ENCODE measurements at places on chromosomes 5 and 9. TPM values are rescaled to one million over a fixed set of nuclear protein-coding genes. Genes with fewer than 3 reads are reported as not detected.
A peak's percentile ranks its signal among the peaks of the same experiment; 100 is the strongest.

GRCh38 chr5:109410389-109411148, 795 bp upstream of the PJA2 start:
- DNase-seq: peak; percentile 92

Gene GOLGA2
- 123 TPM for total RNA-seq

DNA sequence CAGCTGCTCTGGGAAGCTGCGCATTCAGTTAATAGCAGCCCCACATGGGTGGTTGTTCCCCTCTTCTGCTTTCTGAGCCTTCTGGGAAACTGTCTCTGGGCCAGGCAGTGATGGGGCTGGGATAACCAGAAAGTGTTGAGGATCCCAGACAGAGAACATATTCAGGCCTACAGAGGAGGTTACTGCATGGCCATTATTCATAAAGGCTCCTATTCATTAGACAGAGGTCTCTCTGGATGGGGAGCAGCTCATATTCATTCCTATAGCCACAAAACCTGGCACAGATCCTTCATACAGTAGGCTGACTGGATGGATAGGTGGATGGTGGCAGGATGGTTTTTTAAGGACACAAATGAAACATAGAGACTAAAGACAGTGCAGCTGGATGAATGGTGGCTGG, 76.3 kb downstream of the HSPA4 start:
- peak; percentile 5 for DNase-seq

Gene IL3
- not detected for total RNA-seq

- no peak for DNase-seq
Measured at GRCh38 chr5:88683506-88684135, 199.4 kb downstream of the MEF2C start.

GRCh38 chr9:120351106-120351505, 228.9 kb downstream of the CDK5RAP2 start:
- DNase-seq: no peak

Gene CFAP90
- 0.14 TPM for total RNA-seq

Gene MAP1B
- total RNA-seq: 437 TPM

DNA sequence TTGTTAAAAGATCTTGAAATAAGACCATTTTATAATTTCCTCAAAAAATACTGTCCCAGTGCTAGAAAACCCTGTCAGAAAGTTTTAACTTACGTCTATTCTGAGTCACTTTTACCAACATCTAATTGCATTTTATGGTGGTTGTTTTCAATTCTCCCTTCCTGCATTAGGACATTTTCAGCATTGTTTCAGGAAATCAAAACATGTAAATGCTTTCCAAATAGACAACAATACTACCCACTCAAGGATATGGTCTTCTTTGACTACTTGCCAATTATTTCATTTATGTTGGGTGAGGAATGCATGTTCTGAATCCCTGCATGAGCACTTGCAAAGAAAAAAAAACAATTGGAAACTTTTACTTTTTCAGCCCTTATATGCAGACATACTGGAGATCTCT, 284.6 kb upstream of the PDE4D start:
- DNase-seq: no peak

Gene SPINK13
- total RNA-seq: not detected

DNA sequence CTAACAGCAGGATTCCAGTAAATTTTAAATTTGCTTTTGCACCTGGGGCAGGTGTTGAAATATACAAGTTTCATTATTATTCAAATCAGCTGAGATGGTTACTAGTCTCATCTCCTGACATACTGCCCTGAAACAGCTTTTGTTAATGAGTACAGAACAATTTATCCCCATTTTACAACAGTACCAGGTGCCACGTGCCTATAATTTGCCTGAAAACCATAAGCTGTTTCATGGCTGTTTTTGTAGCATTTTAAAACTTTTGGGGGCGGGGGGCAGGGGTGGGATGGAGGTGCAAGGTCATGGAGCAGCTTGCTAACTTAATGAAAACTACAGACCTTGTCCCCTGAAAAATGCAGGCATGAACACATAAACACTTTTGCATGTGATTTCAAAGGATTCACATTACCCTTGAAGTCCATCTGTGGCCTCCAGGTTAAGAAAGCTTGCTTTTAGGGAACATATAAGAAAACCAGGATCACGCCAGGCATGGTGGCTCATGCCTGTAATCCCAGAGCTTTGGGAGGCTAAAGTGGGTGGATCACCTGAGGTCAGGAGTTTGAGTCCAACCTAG, 42.1 kb downstream of the TIMD4 start:
- DNase-seq: no peak

DNA sequence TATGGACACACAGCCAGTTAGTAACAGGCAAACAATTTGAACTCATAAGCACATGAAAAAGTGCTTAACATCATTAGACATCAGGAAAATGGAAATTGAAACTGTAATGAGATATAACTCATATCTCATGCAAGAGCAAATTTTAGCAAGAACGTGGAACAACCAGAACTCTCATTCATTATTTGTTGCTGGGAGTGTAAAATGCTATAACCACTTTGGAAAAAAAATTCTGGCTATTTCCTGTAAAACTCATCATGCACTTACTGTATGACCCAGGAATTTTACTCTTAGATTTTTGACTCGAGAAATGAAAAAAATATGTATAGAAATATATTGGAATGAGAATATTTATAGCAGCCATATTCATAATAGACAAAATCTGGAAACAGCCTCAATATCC, 205.7 kb upstream of the PUM3 start:
- no peak for DNase-seq

DNA sequence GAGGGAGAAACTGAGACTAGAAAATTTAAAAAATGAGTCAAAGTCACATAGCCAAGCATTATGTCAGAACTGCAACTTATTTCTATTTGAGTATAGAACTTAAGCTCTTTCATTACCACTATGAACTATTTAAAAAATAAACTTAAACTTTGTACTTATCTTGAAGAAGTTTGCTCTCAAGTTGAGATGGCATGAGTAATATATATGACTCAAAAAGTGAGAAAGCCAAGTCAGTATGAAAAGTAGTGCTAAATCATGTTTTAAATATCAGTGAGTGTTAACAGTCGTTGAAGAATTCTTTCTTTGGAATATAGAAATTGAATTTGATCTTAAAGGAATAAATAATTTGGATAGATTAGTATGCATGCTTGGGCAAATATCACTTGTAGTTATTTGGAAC, 36.3 kb upstream of the CDH10 start:
- no peak for DNase-seq

Gene TRIP13
- total RNA-seq: 1.6 TPM

DNA sequence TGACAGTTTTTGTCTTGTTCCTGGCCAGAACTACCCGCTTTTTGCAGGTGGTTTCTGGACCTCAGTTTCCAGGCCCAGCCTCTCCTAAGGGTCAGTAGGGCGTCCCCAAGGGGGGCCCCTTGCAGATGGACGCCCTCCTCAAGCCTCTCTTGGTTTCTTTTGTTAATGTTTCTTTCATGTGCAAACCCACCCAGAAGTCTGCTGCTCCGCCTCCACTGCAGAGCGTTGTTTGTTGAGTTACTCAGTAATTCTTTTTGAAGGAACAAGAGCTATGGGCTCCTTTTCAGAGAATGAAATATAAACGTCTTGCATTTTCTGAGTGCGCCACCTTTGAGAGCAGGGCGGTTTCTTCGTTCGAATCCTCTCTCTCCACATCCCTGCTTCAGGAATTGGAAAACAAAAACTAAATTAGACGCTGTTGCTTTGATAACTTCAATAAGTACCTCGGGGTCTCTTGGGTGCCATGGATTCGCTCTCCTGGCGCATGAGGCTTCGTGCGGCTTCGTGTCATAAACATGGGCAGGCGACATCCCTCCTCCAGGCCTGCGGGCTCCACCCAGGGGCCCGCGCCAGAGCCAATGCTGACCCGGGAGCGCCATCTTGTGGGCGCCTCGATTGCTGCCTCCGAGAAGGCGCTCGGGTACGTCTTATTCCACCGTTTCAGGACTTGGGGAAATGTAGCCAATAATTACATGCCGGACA, 38.3 kb upstream of the CKMT2 start:
- DNase-seq: peak; percentile 93

Gene INSYN2B
- total RNA-seq: not detected

GRCh38 chr9:127015921-127016512, 101.4 kb downstream of the RALGPS1 start:
- DNase-seq: no peak

- no peak for DNase-seq
Measured at GRCh38 chr5:176667637-176668036, 20.4 kb downstream of the TSPAN17 start.

DNA sequence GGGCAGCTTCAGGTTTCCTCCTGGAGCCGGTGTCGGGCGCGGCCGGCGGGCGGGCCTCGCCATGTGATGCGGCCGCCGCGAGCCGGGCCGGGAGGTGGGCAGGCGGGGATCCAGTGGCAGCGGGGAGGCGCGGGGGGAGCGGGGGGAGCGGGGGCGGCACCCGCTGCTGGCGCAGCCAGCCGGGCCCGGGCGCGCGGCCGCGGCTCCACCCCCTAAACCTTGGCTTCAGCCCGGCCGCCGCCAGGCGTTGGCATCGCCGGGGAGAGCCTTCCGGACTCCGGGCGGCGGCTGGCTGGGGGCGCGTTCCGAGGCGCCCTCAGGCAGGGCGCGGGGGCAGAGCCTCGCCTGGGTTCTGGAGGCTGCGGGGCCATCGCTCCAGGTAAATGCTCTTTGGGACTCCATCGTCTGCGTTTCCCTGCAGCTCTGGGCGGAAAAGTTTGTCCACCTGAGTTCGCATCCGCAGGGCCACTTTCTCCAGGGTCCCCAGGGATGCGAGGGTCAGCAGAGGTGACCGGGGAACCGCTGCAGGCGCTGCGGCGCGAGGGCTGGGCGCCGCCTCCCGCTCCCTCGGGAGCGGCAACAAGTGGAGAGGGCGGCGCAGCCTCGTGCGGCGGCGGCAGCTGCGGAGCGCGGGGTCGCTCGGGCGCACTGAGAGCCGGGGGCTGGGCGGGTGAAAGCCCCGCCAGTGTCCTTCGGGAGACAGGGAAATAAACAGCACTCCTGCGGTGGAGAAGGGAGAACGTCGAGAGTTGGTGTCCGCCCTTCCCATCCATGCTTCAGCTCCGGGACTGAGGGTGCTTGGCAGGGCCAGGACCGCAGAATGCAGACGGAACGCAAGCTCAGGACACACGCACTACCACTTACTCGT, at the start of gene ARHGEF28:
ARHGEF28 (plus strand) TSS at position 253 of the 868 bp plus-strand sequence. CDS start 58,656 bp downstream, outside the sequence.
- DNase-seq: no peak

GRCh38 chr9:87850391-87850790, 32.3 kb upstream of the SPATA31E1 start:
- no peak for DNase-seq

DNA sequence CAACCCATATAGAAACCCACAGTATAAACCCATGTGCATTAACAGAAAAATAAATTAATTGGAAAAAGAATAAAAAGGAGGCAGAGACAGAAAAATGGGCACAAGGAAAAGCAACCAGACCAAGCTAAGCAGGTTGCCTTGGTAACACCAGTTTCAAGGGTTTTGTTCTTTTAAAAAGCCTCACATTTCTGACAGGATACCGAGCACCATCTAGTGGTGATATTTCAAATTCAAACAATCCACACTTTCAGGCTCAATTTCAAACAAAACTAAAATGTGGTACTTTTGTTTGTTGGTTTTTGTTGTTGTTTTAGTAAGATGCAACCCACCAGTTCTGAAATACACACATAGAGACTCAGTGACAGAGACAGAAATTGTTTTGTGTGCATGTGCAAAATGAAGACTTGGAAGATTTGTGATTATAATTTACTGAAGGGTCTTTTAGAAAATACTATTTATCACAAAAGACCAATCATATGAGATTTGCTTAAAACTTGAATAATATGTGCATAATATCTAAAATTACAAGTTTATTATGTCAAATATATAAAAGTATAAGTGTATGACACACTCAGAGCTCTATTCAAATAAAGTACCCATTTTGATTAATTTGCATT, 318.2 kb downstream of the SLCO4C1 start:
- DNase-seq: no peak

DNA sequence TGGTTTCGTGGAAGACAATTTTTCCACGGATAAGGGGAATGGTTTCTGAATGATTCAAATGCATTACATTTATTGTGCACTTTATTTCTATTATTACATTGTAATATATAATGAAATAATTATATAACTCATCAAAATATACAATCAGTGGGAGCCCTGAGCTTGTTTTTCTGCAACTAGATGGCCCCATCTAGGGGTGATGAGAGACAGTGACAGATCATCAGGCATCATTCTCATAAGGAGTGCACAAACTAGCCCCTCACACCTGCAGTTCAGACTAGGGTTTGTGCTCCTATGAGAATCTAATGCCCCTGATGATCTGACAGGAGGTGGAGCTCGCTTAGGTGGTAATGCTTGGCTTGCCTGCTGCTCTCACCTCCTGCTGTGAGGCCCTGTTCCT, 6.4 kb downstream of the ISCA1 start:
- DNase-seq: no peak

GRCh38 chr9:114088571-114089170, 10.4 kb downstream of the KIF12 start:
- DNase-seq: no peak

DNA sequence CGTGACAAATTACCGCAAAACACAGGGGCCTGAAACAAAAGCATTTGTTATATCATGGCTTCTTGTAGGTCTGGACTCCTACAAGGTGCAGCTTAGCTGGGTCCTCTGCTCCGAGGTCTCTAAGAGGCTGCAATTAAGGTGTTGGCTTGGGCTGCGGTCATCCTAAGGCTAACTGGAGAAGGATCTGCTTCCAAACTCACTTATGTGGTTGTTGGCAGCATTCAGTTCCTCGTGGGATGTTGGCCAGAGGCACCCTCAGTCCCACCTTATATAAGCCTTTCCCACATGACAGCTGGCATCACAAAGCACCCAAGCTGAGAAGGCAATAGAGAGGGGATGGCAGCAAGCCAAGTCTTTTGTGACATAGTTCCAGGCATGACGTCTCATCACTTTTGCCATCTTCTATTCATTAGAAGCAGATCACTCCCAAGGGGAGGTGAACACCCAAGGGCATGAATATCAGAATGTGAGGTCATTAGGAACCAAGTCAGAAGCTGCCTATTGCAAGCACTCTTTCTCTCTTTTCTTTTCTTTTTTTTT, 47.9 kb upstream of the ZBTB43 start:
- DNase-seq: no peak

Gene MYOZ3
- total RNA-seq: 0.57 TPM

Gene SLC24A2
- 0.05 TPM for total RNA-seq

Gene HK3
- 16.9 TPM for total RNA-seq

GRCh38 chr9:92617951-92618510, 51.9 kb downstream of the IPPK start:
- DNase-seq: peak; percentile 52

DNA sequence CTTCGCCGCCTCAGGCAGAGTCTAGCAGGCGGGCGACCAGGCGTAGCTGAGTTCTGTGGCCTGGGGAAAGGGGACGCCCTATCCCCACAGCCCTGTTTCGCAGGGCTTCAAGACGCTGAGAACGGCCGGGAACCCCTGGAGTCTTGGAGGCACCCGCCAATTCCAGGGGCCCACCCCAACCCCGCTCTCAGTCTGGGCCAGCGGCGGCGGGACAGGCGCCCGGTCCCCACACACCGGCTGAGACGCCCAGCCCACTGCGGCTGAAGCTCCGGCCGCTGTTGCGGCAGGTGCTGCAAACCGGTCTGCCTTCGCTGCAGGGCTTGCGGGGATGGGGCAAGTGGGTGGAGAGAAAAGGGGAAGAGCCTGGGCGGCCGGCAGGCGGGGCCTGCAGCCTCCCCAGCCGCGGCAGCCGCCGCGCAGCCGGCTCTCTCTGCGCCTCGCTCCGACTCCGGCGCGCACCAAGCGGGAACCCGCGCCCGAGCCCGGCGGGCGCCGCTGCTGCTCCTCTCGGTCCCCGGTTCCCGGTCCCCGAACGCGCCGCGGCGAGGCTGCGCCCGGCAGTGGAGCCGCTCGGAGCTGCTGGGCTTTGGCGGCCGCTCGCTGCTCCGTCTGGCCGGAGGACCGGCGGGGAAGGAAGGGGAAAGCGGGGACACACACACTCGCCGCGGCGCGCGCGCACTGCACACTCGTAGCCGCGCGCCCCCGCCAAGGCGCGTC, at the start of gene PIP5K1B:
PIP5K1B (plus strand) TSS at position 427 of the 717 bp plus-strand sequence. CDS start 117,375 bp downstream, outside the sequence.
- peak; percentile 89 for DNase-seq

Gene ADAMTS13
- total RNA-seq: 0.48 TPM

GRCh38 chr5:147519380-147519779, 9.5 kb upstream of the DPYSL3 start:
- no peak for DNase-seq
